ENCODE measurements at places on chromosomes 1 and 21. TPM values are rescaled to one million over a fixed set of nuclear protein-coding genes. Genes with fewer than 3 reads are reported as not detected.

GRCh38 chr1:230208619-230209261 is 141.7 kb downstream of the GALNT2 start:
- peaks cover 38% of the 10 kb centered on the region for H3K4me1 ChIP-seq
- H3K27me3 ChIP-seq: no peaks in the 10 kb centered on the region

DNA sequence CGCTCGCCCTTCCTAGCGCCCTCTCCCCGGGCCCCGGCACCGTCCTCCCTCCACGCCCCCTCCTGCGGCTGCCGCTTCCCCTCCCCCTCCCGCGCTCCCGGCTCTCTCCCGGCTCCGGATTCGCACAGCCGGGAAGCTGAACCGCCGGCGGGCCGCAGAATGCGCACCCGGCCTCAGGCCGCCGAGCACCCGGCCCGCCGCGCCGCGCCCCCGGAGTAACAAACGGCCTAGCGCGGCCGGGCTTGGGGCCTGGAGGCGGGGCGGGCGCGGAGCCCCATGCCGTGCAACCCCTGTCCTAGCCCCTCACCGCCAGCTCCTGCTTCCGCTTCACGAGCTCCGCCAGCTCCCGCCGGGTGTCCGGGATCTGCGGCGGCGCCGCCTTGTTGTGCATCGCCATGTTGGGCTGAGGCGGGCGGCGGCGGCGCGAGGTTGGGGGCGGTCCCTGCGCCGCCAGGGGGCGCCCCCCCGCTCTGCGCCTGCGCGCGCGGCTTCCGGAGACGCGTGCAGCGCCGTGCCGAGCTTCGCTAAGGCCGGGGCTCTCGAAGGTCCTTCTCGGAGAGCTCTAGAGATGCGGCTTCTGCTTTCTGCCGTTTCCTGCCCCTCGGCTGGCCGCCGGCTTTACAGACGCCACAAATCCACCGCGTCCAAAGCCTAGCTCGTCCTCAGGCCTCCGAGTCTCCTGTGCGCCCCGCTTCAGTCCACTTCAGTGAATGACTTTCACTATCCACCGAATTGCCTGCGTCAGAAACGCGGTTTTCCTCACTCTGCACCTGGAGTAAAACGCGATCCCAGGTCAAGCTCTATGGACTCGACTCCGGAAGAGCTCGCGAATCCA is at the start of gene MEAF6:
Gene MEAF6, minus strand, starts transcription at position 417 of the 835 bp plus-strand sequence. Its CDS starts 20 bp downstream, at position 397.
- H3K4me3 ChIP-seq: peak within 1 kb of the TSS; percentile 72
- peak within 1 kb of the TSS; percentile 87 for H3K27ac ChIP-seq
- no peaks in the 10 kb centered on the region for H3K27me3 ChIP-seq
- H3K36me3 ChIP-seq: peaks cover 3% of the 10 kb centered on the region

PPIE gene
- polyA plus RNA-seq: 55.7 TPM

GRCh38 chr1:51270751-51271150 is 34.7 kb downstream of the RNF11 start:
- H3K36me3 ChIP-seq: peaks cover 6% of the 10 kb centered on the region
- no peak overlapping the region for H3K27ac ChIP-seq
- no peak overlapping the region for H3K4me3 ChIP-seq
- peaks cover 22% of the 10 kb centered on the region for H3K4me1 ChIP-seq
- no peak for DNase-seq
- no peaks in the 10 kb centered on the region for H3K27me3 ChIP-seq

Measured in endothelial cell of umbilical vein (primary cell).